RKO (cell line): ENCODE measurements at places on chromosomes 12 and 14.

DNA sequence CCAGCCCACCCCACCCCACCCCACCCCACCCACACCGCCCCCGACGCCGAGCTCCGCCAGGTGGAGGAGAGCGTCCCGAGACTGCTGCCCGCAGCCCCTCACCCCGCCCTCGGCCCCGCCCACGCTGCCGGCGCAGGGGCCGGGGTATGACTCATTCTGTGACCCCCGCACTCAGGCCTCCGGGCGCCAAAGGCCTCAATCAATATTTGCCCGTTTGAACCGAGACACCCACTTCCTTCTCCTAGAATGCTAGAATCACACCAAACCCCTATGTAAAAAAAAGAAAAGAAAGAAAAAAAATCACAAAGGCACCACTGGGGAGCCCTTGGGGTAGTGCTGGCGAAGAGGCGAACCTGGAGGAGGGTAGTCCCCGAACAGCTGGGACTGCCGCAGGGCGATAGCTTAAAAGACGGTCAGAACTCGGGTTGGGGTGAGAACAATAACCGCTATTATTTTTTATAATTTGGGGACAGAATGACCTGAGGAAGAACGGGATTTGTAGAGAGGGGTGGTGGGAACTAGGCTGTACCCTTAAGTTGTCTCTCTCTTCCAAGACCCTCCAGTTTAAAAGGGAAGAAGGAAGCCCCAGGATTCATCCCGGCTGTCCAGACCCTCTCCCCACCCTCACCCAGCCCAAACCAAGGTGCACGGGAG lies 894 bp downstream of the KRT8 start:
- peak; percentile 43 for DNase-seq

GRCh38 chr12:77687321-77687720 lies 143.4 kb upstream of the NAV3 start:
- DNase-seq, result no peak

- peak; percentile 79 for DNase-seq
These were observed 119.3 kb upstream of the OVCH1 start for GRCh38 chr12:29616664-29617406.

DNA sequence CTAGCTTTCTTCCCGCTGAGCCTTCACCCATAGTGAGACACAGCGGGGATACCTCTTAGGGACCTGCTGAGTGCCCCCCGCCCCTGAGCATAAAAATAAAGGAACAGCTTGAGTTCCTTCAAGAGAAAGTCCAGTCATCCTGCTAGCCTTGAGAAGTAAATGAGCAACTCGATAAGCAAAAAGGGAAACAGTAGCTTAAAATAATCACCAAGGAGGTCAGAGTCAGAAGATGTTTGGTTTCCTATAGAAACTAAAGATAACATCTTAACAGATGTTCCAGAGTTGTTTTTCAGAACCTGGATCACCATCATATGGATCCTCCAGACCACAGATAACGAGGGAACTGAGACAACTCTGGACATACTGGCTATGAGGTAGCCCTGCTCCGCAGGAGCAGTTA lies 94.0 kb downstream of the BCAT1 start:
- no peak for DNase-seq

DNA sequence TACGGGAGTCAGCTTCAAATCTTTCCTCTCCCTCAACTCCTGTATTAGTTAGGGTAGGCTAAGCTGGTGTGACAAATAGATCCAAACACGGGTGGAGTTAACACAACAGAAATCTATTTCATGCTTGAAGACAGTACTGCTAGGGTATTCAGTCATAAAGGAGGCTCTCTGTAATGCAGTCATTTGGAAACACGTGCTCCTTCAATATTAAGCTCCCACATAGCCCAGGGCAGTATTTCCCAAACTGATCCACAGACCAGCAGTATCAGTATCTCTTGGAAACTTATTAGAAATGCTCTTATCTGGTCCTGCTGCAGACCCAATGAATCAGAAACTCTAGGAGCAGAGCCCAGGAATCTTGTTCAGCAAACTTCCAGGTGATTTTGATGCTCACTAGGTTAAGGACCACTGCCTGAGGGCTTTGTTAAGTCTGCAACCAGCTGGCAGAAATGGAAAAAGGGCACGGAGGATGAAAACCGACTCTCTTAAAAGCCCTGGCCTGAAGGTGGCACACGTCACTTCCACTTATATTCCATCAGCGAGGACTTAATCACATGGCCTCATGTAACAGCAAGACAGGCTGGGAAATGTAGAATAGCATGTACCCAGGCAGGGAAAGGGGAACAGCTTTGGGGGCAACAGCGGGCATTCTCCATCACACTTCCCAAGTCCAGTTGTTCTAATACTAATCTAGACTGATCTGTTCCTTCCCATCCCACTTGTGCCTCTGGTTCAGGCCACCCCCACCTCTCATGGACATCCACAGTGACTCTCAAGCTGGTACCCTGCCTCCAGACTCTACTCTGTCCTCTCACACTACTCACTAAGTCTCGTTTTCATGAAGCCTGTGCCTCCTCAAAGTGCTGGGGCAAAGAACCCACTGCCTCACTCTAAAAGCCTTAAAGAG lies 38.2 kb upstream of the RIC8B start:
- DNase-seq, result no peak

GRCh38 chr12:32366714-32367113 lies 32.6 kb upstream of the FGD4 start:
- DNase-seq, result no peak

GRCh38 chr12:120965534-120966091 lies 12.7 kb upstream of the HNF1A start:
- DNase-seq, result no peak

GRCh38 chr12:110365489-110366320 lies 37.8 kb downstream of the ANAPC7 start:
- DNase-seq, result no peak

DNA sequence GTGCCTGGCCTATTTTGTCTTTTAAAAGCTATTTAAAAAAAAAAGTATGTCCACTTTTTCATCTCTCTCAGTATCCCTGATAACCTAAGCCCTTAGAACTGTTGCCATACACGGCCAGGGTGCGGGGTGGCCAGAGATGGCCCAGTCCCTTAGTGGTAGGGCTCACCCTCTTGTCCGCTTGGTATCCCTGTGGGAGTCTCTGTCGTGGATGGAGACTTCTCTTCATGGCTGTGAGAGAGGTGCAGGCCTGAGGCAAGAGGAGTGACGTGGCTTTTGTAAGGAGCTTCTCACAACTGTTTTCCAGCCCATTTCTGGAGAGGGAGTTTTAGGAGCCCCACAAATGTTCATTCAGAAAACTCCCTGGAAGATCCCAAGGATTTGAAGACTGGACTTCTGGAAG lies 26.8 kb downstream of the XRCC3 start:
- DNase-seq, result no peak

GRCh38 chr14:57611555-57612075 lies 118.0 kb upstream of the CCDC198 start:
- DNase-seq, result no peak

DNA sequence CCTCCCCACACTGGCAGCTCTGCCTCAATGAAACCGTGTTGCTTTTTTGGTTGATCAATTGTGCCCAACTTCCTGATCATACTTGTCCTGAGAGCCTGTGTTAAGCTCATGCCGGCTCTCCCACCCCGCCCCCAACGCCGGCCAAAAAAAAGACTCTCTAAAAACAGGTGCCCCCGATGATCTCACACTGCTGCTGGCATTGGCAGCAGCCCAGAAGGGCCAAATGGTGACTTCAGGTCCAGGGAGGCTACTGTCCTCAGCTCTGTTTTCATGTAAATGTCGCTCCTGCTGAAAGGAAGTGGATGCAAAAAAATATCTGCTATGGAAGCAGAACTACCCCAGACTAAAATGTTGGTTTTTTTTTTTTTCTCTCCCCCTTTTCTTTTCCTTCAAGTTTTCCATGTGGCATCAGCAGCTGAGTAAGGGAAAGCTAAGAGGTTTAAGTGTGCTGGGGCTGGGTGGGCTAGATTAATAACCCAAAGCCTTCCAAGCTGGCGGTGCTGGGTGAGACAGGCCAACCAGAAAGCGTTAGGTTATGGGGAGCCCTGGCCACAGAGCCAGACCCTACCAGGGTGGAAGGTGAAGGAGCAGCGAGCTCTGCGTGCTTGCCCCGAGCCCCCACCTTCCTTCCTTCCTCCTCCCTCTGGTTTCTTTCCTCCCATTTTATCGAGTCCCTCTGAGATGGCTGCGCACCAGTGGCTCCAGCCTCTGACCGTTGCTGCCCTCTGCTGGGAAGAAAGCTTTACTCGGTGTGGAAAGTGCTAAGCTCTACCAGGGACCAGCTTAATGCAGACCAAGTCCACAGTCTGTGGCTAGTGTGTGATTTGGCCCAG lies 396.1 kb downstream of the NRXN3 start:
- DNase-seq, result peak; percentile 57

- DNase-seq, result peak; percentile 65
These were observed 8.3 kb upstream of the MTA1 start for GRCh38 chr14:105411017-105411941.

- DNase-seq, result no peak
These were observed 131.2 kb downstream of the SPTSSA start for GRCh38 chr14:34330846-34331245.

DNA sequence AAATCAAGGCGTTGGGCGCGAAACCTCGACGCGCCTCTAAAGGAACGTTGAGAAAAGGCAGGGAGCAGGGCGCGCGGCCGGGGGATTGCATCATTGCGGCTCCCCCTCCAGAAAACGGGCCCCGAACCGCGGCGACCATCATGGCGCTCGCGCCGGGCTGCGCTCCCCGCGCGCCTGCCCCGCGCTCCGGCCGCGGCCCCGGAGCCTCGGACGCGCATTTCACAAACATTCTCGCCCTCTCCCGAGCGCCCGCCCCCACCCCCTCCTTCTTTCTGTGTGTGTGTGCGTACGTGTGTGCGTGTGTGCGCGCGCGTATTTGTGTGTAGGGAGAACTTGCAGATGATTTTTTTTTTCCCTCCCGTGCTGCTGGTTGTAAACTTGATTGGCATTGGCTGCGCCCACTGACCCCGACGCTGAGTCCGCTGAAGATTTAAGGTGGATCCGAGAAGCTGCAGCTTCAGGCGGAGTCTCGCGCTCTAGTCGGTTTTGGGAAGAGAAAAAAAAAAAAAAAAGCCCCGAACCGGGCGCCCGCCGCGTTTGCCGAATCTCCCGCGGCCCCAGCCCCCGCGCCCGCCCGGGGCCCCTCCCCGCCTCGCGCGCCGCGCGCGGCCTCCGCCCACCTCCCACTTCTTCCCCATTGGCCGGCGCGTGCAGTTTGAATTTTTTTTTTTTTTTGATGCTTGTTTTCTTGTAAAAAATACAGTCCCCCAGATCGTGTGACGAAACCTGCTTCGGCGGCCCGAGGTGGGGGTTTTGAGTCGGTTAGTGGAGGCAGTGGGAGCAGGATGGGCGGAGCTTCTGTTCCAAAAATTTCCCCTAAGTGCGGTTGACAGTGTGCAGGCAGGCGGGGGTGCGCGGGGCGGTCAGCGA lies 8.2 kb downstream of the CDKN1B start:
- peak; percentile 99 for DNase-seq

DNA sequence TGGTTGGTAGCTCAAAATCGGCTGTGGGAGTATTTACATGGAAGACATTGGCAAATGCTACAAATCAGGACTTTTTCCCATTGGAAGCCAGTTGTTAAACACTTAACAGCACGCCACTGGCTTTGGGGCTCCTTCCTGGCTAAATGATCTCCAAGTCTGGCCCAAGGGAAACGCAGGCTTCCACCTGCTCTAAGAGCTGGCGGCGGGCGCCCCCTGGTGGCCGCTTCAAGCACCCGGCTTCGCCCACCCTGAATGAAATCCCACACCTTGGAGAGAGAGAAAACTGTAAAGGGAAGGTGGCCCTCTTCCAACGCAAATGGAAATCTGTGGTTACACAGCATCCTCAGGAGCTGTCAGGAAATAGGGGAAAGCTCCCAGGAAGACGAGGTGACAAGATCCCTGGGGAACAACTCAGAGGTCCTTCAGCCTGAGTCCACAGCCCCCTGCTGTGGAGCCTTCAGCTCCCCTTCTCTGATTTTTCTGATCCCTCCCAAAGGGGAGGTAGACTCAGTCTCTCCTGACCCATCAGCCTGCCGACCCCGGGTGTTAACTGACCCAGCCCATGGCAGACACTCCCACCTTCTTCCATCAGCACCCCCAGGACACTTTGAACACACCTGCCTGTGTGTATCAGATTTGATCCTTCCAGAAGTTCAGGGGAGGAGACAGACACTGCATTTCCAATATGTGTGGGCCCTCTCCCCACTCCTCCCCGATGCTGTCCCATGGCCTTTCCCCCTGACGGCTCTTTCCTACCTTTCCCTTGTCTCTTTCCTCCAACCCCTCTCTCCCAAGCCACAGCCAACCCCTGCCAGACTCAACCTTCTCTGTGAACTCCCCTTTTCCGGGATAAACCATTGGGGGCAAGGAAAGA lies 15.4 kb downstream of the SELPLG start:
- DNase-seq, result peak; percentile 81

- DNase-seq, result no peak
These were observed 115.5 kb downstream of the KIF26A start for GRCh38 chr14:104253901-104254353.

GRCh38 chr14:52014601-52015267 lies 25.4 kb downstream of the RTRAF start:
- DNase-seq, result no peak

DNA sequence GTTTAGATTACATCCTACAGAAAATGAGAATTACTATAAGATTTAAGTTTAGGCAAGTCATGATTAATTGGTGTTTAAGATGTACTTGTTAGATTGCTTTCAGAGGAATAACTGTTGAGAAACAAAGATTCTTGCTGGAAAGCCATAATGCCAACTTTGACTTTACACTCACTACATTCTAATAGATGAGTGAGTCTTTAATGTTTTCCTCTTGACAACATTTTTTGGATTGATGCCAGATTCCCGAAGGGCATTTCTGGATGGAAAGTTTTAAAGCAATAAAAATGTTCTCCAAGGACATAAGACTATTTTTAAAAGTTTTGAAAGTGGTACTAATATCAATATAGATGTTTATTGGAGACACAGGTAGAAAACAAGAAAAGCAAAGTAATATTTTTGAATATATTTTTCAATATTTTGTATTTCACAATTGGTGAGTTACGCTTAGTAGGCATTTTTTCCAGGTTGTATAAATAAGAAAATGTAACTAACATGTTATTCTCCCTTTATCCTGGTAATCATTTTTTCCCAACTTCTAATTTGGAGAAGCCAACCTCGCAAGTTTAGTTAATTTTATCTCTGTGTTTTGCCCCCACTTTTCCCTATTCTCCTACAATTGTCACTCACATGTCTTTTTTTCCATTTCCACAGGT lies 307.3 kb downstream of the CEP128 start:
- DNase-seq, result no peak

GRCh38 chr14:90140956-90141316 lies 79.1 kb downstream of the KCNK13 start:
- DNase-seq, result peak; percentile 30

DNA sequence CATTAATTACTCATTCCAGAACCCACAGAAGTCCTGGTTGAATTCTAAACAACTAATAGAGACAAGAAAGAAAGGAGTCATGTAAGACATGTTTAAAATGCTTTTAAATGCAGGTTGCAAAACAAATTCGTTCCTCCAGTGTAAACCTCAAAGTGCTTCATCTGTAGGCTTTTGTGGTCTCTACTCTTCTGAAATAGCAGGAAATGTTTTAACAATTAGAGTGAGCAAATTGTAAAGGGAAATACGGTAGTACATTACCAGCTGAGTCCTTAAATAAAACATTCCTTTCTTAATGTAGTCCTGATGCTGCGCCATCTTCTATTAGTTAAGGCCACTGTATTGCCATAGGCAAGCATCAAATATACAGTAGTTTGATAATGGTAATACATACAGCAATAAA lies 1934.2 kb upstream of the SEL1L start:
- no peak for DNase-seq

- peak; percentile 37 for DNase-seq
These were observed 17.3 kb downstream of the KITLG start for GRCh38 chr12:88562846-88563582.

- DNase-seq, result no peak
These were observed 480.2 kb upstream of the PRICKLE1 start for GRCh38 chr12:43069768-43070221.

GRCh38 chr12:19904819-19905218 lies 463.5 kb upstream of the PDE3A start:
- no peak for DNase-seq
